Muscle of back (tissue), 13 donors: ENCODE measurements at places on chromosomes 1 and 21.

- DNase-seq = no peak
Measured at GRCh38 chr21:26457817-26458216, 115.3 kb downstream of the CYYR1 start.

DNA sequence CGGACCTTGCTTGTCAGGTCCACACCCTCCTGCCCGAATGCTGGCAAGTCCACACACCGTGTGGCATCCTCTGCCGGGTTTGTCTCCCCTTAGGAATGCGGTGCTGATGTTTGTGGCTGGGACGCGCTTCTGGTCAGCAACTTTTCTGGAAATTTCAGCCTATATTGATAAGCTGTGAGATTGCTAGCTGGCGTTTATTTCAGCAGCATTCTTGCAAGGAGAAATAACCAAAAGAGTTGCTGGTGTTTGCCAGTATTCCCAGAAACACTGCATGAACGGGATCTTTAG is 601 bp downstream of the CEPT1 start:
- no peak for DNase-seq

GRCh38 chr1:43990271-43991199 is 864 bp upstream of the CCDC24 start:
- no peak for DNase-seq

DNA sequence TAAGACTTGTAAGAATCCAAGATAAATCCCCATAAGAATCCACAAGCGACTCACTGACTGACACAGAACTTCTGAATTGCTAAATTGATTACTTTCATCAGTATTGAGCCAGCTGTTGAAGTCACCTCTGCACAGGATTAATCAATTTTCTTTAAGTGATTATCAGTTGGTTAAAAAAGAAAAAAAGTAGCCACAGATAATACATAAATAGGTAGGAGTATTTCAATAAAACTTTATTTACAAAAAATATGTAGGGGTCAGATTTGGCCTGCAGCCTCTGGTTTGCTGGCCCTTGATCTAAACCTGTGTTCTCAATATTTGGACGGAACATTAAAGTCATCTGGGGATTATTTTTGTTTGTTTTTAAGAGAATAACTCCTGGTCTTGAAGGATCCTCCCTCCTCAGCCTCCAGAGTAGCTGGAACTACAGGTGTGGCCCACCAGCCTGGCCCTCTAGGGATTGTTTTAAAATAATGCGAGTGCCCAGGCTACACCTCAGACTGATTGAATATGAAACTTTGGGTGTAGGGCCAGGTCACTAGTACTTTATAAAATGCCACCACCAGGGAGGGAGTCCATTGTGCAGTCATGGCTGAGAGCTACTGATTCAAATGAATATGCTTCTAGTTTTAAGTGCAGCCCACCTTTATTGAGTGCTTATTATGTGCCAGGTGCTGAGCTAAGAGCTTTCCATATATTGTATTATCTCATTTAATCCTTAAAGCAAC is 6.8 kb upstream of the TMEM183A start:
- no peak for DNase-seq

- DNase-seq = no peak
Measured at GRCh38 chr1:170711682-170712081, 47.8 kb downstream of the PRRX1 start.

DNA sequence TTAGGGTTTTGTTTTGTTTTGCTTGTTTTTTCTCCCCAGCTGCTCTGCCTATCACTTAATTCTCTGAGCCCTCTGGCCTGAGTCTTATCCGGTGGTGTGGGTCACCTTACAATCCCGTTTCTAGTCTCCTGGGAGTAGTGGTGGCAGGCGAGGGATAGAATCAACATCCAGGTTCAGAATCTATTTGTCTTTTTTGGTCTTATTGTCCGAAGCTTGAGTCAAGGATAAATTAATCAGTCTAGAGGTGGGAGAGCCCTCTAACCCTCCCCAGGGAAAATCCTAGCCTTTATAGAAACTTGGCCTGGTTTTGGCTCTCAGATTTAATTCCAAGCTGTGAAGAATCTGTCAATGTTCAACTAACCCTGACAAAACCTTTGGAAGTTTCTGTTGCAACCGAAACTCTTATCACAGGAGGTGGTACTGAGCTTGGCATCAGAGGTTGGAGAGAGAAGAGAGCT is 246.3 kb downstream of the FGGY start:
- DNase-seq = no peak

- DNase-seq = no peak
Measured at GRCh38 chr1:89671775-89672488, 39.0 kb downstream of the LRRC8C start.

DNA sequence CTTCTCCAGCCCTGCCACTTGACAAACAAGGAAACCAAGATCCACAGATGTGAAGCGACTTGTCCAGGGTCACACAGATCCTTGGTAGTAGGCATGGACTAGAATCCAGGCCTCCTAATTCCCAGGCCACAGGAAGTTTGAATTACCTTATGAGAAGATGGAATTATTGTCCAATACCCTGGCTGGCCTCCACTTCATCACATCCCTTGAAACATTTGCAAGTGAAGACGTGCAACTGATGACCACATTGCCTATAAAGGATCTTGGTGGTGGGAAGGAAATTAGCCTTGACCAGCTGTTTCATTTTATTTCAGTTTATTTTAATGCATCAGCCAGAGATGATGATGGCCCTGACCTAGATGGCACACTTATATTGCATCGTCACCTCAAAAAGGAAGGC is 165.8 kb upstream of the CAMK1G start:
- peak; percentile 26 for DNase-seq

DNA sequence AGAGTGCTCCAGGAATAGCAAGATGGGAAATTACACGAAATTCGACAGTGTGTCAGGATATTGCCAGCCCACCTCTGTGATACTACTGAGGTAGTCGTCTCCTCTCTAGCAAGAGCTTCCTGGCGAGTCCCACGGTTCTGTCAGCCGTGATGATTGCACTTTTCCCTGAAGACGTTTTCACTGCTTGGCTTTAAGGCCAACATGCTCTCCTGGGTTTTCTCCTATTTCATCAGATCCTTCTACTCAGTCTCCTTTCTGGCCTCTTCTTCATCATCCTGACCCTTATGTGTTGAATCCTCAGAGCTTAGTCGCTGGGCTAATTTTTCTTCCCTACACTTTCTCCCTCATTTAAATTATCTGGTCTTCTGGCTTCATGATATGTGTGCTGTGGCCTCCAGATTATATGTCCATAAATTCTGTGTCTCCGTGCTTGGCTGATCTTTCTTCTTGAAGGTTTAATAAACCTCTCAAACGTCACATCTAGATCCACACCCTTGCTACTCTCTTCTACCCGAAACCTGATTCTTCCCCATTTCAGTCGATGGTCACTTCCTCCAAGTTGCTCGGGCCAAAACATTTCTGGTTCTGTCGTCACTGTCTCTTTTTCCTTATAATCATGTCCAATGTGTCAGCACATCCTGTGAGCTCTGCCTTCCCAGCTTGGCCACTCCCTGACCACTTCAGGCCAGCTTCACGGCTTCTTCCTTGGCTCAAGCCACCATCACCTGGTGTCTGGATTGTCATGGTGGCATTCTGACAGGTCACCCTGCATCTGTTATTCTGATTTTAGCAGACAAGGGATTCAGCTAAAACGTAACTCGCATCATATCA is 12.2 kb downstream of the OR2B11 start:
- DNase-seq = peak; percentile 15

DNA sequence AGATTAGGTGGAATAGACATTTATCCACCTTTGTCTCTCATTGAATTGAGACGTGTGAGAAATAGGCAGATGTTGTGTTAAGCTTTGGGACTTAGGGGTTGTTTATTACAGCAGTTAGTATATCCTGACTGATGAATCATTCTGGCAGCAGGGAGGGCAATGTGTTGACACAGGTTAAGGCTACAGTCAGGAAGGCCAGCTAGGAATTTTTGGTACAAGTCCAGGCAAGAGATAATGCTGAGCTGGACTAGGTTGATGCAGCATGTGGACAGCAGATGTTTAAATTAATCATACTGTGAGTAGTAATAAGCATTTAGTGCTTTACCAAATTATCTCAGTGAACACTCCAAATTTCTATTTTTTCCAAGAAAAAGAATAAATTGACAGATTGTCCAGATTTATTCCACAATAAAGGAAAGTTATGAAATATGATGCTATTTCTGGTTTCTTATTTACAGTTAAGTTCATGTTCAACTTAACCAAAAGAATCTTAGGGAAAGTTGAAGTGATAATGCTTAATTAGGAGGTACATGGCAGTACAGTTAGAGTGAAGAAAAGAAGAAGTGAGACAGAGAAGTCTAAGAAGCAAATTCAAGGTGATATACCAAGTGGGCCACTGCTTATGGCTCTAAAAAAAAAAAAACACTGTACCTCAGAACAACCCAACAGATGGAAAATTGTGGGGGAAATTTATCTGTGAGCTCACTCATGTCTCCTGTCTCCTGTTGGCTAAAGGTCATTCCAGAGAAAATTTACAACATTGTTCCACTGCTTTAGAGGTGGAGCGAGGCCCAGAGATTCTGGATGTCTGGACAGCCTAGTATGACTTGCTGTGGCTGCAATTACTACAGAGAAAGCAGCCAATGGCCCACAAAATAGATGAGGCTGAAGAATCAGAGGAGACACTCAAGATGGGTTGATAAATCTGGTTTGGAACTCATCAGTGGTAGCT is 102.7 kb upstream of the C21orf91 start:
- peak; percentile 90 for DNase-seq

- no peak for DNase-seq
Measured at GRCh38 chr1:9858293-9859035, 34.7 kb upstream of the CLSTN1 start.

- DNase-seq = no peak
Measured at GRCh38 chr1:156894711-156895454, 1.4 kb downstream of the PEAR1 start.
